Stimulated activated CD8-positive, alpha-beta memory T cell treated with anti-CD3 and anti-CD28 coated beads, Interleukin-2, amount 100 ng/mL, for 1 hour (primary cell): ENCODE measurements at places on chromosomes 1 and 21.

DNA sequence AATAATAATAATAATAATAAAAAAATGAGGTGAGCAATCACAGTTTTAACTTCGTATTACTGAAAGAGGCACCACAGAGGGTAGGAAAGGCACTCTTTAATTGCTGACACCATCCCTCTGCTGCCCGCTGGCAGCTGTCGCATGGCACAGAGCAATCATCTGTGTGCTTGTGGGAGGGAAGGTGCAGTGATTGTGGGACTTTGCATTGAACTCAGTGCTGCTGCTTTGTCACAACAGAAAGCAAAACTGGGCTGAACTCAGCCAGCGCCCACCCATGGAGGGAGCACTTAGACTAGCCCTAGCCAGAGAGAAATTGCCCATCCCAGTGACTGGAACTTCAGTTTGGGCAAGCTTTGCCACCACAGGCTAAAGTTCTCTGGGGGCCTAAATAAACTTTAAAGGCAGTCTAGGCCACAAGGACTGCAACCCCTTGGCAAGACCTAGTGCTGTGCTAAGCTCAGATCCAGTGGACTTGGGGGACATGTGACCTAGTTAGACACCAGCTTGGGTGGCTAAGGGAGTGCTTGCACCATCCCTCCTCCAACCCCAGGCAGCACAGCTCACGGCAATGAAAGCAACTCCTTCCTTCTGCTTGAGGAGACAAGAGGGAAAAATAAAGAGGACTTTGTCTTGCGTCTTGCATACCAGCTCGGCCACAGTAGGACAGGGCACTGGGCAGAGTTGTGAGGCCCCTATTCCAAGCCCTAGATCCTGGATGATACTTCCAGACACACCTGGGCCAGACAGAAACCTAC is 59.3 kb downstream of the WDR4 start:
- DNase-seq: no peak

- no peak for DNase-seq
Observed at GRCh38 chr1:59110271-59110670, 186.6 kb upstream of the FGGY start.

DNA sequence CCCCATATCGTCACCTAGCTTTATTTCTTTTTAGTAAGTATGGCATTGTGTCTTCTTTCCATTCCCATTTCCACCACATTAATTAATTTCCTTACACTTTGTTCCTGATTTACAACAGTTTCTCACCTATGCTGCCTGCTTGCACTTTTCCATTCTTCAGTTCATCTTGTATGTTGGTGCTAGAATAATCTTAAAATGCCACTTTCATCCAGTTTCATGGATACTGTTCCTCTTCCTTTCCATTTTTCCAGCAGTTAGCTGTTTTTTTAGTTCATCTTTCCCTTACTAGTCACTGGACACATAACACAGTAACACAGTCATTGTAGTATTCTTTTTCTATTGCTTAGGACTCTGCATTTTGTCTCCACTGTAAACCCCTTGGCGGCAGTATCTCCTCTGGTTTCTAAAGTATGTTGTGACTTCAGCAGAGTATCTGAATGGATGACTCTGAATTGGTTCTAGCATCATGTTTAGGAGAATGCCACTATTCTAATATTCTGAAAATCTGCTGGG is 2.1 kb downstream of the CDC7 start:
- DNase-seq: no peak

DNA sequence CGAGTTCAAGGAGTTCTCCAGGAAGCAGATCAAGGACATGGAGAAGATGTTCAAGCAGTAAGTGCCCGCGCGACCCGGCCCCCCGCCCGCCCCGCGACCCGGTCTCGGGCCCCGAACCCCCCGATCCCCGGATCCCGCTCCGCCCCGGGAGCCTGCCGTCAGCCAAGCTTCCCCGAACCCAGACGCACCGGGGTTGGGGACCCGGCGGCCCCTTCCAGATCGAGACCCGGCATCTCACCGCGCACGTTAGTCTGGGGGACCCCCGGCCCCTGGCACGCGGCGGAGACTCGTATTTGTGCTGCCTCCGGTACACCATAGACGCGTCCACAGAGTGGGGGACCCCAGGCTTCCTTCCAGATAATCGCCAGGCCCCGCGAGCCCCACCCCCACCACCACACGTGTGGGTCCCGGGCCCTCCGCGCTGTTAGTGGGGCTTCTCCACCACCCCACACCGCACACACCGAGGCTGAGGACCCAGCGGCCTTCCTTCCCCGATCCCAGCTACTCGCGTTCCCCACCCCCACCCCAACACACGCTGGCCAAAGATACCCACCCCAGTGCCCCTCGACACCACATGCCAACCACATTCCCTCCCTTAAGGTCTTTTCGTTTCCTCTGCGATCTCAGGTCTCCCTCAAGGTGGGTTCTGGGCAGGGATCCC is 665 bp downstream of the EFHD2 start:
- DNase-seq: no peak

GRCh38 chr21:42614811-42615351 is 38.5 kb upstream of the PDE9A start:
- no peak for DNase-seq

- DNase-seq: no peak
Observed at GRCh38 chr1:3068564-3069431, at the start of gene PRDM16. Gene PRDM16 (plus strand): TSS chr1:3069203. CDS start chr1:3069260, 57 bp downstream.

DNA sequence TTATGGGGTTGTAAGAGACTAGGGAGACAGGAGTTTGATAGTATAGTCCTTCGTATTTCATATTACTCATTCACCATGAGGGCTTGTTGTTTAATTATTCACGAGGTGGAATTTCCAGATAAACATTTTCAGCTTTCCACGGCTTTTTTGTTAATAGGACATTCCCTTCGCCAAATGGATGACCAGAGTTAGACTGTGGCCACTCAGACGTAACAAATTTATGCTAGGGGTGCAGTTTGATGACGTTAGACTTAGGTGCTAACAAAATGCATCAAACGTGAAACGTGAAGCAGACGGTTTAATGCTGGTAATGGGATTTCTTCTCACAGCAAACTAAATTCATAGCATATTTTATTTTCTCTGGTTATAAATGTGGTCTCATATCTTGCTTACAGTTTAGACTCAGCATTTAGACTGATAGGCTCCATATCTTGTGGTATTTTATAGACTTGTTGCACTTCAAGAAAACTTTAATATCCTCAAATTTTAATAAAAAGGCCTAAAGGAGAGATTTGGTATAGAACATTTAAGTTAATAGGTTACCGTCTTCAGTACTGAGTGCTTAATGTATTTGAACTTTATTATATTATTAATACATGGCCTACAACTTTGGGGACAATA is 2.3 kb downstream of the DHX9 start:
- no peak for DNase-seq

DNA sequence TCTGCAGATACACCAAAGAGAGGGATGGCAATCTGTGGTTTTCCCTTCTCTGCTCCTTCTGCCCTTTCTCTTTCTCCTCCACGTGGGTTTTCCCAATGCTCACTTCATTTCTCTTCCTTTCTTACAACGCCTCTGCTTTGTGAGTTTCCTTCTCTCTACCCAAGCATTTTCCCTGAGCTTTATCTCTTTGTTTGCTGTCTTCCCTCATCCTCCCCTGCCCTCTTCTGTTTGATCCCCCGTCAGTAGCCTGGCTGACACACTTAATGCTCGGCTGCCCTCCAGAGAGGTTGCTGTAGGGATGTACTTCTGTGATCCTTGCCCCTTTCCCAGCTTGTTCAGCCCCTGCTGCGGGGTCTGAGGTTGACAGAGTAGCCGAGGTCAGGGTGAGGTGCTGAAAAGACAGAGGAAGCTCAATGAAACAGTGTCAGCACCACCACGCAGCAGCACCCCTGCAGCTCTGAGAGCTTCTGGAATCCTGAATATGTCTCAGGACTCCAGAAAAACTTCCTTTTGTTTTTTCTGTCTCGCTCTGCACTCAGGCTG is 6.0 kb downstream of the EDARADD start:
- no peak for DNase-seq

- no peak for DNase-seq
Observed at GRCh38 chr1:194903524-194903923, 1704.7 kb downstream of the KCNT2 start.

- DNase-seq: no peak
Observed at GRCh38 chr1:2534687-2535441, 4.8 kb upstream of the HES5 start.

DNA sequence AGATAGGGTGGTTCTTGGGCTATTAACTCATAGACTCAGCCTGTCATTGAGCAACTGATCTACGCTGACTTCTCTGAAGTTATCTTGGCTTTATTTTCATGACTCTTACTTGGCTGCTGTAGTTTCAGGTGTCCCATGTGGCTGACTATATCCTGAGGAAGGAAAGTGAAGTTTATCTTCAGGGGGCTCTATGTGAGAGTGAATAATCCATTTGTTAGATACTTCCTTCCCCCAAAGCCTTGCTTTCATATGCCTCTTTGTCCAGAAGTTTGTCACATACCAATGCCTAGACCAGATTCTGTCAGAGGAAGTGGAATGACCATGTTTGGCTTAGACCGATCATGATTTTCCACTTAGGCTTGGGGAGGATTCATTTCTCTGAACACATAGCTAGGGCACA is 27.9 kb upstream of the C1orf87 start:
- DNase-seq: no peak

- no peak for DNase-seq
Observed at GRCh38 chr1:243416495-243416894, 160.7 kb downstream of the SDCCAG8 start.

- DNase-seq: no peak
Observed at GRCh38 chr1:155967341-155968050, 10.9 kb downstream of the ARHGEF2 start.

DNA sequence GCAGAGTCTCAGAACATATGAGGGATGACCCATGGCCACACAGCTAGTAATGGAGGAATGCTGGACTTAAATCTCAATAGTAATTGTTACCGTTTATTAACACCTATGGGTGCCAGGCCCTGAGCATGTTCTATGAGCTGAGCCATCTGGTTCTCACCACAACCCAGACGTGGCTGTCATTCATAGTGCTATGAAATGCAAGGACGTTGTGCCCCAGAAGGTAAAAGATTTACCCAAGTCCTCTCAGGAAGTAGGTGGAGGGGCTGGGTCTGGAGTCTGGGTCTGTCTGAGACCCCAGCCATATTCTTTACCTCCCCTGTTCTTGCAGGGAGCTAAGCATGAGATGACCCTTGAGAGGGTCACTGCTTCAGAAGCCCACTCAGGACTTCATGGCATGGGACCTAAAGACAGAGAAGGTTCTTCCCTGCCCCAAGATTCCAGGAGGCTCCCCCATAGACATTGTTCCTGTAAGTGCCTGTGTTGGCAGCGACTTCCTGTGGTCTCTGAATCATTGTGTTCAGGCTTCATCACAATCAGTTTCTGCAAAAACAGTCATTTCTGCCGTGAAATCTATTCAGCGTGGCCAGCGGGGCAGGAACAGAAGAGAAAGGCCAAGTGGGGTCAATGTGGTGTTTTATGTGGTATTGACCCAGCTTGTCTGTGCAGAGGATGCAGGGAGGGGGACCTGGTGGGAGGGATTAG is 475.4 kb downstream of the PTPRU start:
- DNase-seq: no peak

- DNase-seq: no peak
Observed at GRCh38 chr1:116971965-116972673, 29.4 kb upstream of the CD101 start.

GRCh38 chr1:248918131-248918530 is 12.1 kb downstream of the PGBD2 start:
- DNase-seq: no peak

- no peak for DNase-seq
Observed at GRCh38 chr1:170881268-170882265, 53.8 kb upstream of the MROH9 start.

DNA sequence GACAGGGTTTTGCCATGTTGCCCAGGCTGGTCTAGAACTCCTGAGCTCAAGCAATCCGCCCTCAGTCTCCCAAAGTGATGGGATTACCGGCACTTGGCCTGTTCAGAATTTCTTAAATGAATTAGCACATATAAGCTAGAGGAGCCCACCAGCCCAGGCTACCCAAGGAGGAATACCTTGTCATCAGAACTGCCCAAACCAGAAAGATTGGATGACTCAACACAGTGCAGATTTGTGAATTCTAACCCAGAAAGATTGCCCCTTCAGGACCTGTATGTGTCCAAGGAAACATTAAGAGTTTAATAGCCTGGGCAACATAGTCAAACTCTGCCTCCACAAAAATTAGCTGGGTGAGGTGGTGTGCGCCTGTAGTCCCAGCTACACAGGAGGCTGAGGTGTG is 14.0 kb upstream of the LIN9 start:
- DNase-seq: no peak

GRCh38 chr1:155507945-155508344 is 54.7 kb downstream of the ASH1L start:
- no peak for DNase-seq

DNA sequence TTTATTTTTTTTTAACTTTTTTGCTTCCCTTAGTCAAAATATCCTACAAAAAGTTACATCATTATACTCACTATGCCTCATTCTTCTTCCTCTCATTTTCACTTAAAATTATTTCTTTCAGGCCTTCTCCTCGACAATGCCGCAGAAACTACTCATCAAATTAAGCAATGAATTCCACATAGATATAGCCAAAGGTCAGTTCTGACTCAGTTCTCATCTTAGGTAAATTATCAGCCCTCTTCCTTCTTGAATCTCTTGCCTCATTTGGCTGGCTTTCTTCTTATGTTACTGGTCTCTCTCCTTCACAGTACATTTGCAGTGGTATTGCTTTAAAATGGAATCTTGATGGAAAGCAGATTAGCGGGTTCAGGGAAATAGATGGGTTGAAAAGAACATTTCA is 260.7 kb upstream of the BRINP3 start:
- DNase-seq: no peak

- no peak for DNase-seq
Observed at GRCh38 chr1:93699503-93700168, 18.0 kb upstream of the BCAR3 start.

GRCh38 chr1:226946285-226946684 is 6.2 kb downstream of the COQ8A start:
- no peak for DNase-seq

DNA sequence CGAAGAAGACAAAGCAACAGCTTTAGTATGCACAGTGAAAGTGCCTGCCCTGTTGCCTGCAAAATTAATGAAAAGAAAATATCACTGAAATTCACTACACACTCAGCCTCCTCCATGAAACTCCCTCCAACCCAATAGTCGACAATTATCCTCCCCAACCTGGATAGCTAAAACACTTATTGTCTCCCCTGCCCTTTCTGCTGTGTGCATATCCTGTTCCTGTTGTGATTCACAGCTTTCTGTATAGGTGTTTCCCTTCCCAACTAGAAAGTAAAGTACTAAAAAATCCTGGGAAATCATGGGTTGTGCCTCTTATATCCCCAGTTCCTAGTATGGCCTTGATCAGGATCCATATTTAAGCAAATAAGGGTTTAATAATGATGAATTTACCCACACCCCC is 412.1 kb downstream of the LTN1 start:
- DNase-seq: no peak

- no peak for DNase-seq
Observed at GRCh38 chr1:218823291-218823900, 350.3 kb upstream of the LYPLAL1 start.

- no peak for DNase-seq
Observed at GRCh38 chr1:18934205-18935000, 22.1 kb downstream of the IFFO2 start.

GRCh38 chr1:218917656-218918055 is 256.0 kb upstream of the LYPLAL1 start:
- DNase-seq: no peak
